ENCODE measurements at places on chromosomes 7 and 10.

DNA sequence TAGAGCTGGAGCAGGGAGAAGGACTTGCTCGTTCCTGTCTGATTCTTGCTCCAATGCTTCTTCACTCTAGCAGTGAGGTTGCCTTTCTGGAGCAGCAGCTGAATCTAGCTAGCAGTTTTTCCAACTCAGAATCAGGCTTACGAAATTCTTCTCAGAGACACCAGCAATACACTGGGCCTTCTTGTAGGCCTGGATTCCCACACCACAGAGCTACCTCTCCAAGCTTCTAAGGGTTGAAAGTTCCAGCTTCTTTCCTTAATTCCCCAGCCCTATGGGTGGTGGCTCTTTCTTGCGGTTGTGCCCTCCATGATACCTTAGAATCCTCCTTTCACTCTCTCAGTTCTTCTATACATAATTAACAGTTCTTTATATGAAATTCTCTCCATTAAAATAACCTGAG is 586.6 kb downstream of the INHBA start:
- DNase-seq = no peak

DNA sequence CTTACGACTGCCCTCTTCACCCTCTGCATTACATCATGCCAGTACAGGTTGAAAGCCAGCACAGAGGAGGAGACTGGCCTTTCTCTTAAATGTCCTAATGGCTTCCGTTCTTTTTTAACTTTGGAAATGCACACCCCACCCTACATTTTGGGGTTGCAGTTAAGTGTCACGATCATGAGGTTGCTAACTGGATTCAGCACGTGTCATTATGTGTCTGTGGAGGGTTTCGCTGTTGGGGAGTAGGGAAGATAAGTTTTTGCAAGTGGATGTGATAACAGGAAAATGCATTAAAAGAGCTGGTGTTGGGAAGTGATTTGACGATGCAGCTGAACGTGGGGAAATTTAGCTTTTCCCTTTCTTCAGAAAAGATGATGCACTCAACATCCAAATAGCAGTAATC is 135.9 kb downstream of the LRRC4 start:
- DNase-seq = no peak

DNA sequence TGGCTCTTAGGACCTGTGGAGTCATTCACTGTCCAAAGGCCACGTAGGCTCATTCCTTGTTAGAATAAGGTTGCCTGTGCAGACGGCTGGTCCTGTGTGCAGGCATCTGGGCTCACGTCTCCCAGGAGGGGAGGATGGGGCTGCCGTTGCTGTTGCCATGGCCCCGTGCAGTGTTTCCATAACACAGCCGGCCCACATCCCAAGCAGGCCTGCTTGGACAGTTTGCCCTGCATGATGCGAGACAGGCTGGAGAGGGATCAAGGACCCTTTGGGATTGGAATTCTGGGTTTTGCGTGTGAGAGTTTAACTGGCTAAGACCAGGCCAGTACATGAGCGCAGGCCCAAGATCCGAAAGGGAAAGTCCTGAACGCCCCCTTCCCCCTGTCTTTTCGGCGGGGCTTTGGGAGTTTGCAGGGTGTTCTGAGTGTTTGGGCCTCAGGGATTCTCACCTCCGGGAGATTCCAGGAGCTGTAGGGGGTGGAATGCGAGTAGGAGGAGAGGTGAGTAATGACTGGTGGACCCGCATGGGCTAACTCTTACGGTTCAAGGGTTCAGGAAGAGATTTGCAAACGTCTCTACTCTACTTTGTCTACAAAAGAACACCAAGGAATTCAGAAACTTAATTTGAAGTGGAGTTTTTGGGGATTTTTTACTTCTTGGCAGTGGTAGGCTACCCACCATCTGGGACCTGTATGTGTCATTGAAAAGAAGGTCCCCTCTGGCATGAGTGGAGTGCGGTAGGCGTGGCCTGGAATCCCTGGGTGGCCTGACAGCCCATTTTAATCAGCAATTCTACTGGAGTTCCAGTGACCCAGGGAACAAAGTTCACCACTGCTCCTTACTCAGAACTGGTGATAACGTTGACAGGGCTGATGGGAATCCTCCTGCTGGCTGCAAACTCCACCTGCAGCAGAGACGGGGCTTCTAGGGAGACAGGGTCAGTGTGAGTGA is 125.4 kb downstream of the ITIH5 start:
- DNase-seq = no peak

GRCh38 chr7:86981127-86981526 is 78.3 kb downstream of the ELAPOR2 start:
- no peak for DNase-seq

GRCh38 chr7:151195616-151196450 is 8.8 kb upstream of the ASB10 start:
- DNase-seq = no peak

DNA sequence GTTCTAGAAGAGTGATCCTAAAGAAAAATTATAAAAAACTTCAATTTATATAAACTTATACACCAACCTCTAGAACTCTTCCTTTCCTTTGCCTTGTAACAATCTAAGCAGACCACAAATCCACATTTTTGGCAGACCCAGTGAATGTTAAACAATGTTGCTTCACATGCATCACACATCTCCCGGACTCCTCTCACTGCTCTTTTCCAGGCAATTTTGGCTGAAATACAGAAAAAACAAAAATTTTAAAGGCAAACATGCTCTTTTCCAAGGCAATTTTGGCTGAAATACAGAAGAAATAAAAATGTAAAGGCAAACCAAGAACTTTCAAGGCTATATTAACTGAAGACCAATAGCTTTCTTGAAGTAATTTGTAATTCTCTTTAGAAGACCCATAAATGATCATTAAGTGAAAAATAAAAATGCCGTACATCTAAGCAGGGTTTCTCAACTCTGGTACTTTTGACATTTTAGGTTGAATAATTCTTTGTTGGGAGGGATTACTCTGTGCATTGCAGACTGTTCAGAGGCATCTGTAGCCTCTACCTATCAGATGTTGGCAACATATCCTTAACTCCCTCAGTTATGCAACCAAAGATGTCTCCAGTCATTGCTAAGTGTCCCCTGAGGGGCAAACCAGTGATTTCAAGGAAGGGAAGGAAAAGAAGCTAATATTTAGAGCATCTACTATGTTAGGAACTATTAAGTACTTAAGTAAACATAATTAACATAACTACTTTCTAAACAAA is 64.4 kb downstream of the NRBF2 start:
- no peak for DNase-seq

DNA sequence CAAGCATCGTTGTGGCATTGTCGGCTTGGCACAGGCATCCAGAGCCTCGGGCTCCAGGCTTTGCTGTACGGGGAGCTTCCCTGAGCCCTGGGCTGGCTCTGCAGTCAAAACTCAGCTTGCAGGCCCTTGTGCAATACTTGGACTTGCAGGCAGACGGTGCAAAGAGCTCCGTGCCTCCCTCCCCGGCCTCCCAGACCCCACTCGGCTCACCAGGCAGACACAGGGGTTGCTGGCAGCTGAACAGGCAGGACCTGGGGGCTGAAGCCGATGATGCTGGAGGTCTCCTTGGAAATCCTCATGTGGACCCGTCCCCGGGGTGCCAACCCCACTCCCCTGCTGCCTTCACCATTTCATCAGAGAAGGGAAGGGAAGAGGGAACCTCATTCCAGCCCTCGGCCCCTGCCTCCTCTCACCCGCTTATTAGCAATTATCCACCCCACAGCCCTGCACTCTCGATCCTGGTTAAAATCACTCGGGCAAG is 59.6 kb upstream of the GNA12 start:
- DNase-seq = no peak

DNA sequence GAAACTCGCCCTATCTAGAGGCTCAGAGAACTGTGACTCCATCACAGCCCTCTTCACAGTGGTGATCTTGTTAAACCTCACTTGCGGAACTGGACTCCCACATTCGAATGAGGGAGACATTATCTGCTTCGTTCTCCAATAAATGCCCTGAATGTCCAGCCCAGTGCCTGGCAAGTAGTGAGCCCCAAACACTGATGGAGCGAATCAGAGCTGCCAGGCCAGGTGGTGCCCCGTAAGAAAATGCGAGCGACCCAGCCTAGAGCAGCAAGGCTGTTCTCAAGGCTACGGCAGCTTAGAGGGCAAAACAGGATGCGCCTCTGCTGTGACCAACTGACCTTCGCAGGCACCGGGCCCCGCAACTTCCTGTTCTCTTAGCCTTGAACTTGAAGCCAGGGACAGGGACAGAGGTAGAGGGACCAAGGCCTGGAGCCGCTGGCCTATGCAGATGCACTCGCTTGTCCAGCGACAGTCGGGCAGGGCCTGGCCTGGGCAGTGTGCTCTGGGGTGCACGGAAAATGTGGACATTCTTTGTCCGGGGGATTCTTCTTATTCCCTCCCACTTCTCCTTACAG is 217.6 kb downstream of the TCERG1L start:
- DNase-seq = no peak

GRCh38 chr10:97500297-97500575 is 1.5 kb downstream of the UBTD1 start:
- no peak for DNase-seq
